GM19239 (cell line): ENCODE measurements at places on chromosomes 1 and 21.

GRCh38 chr1:7378346-7379130, 392.6 kb upstream of the VAMP3 start:
- DNase-seq: no peak

GRCh38 chr1:212686591-212686990, 13.0 kb downstream of the BATF3 start:
- DNase-seq: no peak

- DNase-seq: no peak
Measured at GRCh38 chr21:16195538-16195910, 465.7 kb downstream of the USP25 start.

DNA sequence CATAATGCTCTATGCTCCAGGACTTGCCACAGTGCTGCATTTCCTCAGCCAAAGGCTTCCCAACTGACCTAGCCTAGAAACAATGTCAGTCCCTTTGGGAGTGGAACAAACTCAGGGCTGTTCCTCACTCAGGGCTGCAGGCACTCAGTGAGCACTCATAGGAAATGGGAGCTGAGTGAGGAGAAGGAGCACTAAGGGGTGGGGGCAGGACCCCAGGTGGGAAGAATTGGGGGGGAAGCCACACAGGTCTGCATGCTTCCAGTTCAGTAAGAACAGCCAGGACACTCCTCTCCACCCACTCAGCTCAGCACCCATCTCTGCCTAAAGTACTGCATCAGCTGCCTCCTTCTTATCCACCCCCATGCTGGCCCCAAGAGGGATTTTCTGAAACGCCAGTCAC, 7.3 kb upstream of the SLC5A9 start:
- DNase-seq: no peak

DNA sequence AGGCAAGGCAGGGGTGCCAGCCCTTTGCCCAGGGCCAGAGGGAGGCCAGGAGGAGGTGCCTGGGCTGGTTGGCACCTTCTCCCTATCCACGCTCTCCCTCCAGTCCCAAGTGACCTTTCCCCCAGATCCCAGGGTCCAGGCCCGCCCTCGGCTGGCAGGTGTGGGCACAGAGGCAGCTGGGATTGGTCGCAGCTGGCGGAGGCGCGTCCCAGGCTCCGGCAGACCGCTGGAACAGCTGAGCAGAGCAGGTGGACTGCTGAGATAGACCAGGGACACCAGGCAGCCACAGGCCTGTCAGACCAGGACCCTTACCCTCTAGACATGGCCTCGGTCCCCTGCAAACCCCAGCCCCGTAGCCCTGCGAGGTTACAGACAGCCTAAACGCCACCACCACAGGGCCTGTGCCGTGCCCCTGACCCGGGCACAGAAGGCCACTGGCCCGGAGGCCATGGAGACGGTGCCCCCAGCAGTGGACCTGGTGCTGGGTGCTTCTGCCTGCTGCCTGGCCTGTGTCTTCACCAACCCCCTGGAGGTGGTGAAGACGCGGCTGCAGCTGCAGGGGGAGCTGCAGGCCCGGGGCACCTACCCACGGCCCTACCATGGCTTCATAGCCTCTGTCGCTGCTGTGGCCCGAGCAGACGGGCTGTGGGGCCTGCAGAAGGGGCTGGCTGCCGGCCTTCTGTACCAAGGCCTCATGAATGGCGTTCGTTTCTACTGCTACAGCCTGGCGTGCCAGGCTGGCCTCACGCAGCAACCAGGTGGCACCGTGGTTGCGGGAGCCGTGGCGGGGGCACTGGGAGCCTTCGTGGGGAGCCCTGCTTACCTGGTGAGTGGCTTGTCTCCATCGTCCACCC, at the start of gene SLC25A34:
SLC25A34 (plus strand) TSS at position 221 of the 854 bp plus-strand sequence; CDS start at position 449, 228 bp downstream.
- no peak for DNase-seq

DNA sequence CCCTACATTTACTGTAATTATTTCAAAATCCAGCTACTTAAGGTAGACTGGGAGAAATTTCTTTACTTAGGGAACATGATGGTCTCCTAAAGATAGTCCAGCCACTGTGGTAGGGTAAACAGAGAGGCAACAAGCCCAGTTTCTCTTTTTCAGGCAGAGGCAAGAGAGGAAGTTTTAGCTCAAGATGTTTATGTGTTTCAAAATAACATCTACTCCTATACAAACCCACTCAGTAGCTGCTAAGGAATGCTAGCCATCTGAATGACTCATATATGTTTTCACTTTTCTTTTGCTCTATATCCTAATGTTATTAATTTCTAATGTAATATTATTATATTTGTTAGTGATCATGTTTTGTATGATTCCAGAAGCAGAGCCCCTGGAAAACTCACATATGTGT, 856.6 kb downstream of the PLA2G4A start:
- no peak for DNase-seq

DNA sequence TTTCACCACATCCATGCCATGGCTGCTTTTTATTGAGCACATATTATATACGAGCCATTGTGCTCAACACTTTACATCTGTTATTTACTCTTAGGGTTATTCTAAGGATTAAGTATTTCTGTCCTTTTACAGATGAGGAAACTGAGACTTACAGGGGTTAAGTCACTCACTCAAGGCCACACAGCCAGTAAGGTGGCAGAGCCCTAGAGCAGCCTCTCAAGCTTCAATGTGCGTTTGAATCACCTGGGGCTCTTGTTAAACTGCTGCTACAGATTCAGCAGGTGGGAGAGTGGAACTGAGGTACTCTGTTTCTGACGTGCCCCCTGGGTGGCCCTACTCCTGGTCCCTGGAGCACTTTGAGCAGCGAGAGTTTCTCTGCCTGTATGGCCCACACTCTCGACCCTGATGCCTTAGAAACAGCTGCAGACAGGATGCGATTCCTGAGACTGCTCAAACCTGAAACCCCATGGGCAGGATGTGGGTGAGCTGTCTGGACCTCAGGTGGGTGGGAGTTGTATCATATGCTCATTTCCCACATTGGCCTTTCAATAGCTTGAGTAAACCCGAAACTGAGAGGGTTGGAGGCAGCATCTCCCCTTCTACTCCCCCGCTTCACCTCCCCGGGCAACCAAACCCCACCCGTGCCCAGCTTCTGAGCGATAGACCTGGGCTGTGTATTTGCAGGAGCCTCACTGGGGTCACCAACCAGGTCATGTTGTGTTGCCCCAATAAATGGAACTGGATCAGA, 59.3 kb downstream of the MAN1C1 start:
- peak; percentile 74 for DNase-seq

DNA sequence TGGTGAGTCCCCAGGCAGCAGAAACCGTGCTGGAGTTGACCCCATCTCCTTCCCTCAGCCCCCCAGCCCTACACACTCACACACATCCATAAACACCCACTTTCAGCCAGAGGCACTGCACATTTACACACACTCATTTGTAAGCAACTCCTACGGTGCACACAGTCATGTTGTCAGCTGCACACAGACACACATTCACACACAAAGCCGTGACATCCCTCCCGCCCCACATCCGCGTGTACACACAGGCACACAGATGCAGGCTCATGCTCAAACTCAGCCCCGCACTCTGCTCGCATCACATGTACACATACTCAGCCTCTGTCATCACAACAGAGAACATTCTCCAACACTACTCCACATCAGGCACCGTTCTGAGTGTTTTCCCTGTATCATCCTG, 47.6 kb downstream of the LACTBL1 start:
- no peak for DNase-seq

- no peak for DNase-seq
Measured at GRCh38 chr1:1624443-1625403, 7.2 kb upstream of the MMP23B start.

- no peak for DNase-seq
Measured at GRCh38 chr21:36883532-36884486, 82.7 kb downstream of the HLCS start.

- no peak for DNase-seq
Measured at GRCh38 chr1:82317671-82318070, 516.9 kb downstream of the ADGRL2 start.

DNA sequence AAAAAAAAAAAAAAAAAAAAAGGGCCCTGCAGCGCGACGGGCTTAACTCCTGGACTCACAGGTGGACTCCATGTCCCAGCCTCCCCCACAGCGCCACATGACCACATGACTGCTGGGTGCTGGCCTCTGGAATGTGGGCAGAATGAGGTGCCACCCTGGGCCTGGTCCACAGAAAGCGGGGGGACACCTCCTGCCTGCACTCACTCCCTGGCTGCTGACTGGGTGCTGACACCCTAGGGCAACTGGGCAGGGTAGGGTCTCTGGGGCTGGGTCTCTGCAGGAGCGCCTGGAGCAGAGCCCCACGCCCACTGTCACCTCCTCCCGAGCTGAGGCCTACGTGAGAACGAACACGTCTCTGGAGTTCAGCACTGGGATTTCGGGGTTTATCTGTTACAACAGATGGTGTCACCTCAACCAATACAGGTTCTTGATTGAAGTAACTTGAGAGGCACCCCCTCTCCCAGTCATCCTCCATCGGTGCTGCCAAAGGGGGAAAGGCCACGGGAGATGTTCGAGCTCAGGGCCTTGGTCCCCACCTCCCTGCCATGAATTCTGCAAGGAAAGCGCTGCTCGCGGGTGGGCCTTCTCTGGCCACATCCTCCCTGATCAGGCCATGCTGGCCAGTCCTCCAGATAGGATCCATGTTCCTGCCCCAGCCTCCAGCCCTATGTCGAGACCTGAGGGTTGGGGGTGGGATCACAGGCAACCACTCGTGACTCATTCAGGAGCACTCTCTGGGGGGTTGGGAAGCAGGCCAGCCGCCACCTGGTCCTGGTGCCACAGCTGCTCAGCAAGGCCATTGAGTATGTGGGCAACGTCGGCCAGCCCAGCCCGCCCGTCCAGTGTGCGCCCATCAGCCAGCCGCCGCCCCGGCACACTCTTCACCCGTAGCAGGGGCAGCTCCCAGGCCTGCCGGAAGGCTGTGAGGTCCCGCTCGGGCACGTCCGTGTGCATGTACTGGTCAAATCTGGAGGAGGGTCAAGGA, 5.4 kb downstream of the CPLANE2 start:
- DNase-seq: no peak

- no peak for DNase-seq
Measured at GRCh38 chr1:147509786-147510395, 31.4 kb upstream of the BCL9 start.

DNA sequence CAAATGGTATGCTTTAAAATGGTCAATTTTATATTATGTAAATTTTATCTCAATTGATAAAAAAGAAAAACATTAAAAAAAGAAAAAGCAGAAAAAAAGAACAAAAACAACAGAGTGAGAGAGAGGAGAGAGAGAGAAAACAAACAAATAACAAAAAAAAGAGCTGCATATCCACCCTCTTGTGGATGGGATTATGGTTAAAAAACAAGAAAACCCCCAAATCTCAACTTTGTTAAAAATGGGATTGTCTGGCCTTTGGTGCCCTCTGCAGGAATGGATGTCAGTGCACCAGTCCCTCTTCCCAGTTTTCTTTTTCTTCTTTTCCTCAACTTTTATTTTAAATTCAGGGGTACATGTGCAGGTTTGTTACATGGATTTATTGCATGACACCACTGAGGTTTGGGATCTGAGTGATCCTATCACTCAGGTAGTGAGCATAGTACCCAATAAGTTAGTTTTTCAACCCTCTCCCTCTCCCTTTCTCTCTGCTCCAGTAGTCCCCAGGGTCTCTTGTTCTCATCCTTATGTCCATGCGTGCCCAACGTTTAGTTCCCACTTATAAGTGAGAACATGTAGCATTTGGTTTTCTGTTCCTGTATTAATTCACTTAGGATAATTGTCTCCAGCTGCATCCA, 28.1 kb downstream of the RNF187 start:
- DNase-seq: no peak

DNA sequence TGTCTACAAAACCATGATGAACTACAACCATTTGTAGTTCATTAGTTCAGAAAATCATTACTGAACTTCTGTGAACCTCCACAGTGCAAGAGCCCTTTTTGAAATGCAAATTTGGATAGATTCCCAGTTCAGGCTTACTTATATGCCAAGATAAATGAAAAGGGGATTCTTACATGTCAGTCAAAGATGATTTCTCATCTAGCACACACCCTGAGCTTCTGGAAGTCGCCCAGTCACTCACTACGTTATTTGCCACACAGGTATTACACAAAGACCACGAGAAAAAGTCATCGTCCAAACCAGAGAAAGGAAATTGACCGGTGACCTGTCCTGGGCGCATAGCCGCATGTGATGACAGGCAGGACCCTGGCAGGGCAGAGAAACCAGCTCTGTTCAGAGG, 41.8 kb downstream of the ETS2 start:
- no peak for DNase-seq

DNA sequence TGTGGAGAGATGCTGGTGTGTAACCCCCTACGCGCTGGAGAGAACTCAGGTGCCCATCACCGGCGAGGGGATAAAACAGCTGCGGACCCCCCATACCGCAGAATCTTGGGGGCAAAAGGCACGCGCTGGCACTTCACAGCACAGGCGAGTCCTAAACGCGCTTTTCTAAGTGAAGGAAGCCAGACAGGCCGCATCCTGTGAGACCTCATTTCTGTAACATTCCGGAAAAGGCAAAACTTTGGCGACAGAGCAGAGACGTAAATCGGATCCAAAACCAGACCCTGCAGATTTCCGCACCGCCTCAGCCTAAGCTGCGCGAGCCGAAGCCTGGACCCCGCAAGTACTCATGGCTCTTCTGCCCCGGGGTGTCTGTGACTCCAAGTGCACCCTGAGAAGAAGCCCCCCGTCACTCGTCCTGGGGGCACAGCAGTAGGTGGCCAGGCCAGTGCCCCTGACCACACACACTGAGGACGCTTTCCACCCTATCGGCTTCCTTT, 60.9 kb downstream of the SLX9 start:
- no peak for DNase-seq

DNA sequence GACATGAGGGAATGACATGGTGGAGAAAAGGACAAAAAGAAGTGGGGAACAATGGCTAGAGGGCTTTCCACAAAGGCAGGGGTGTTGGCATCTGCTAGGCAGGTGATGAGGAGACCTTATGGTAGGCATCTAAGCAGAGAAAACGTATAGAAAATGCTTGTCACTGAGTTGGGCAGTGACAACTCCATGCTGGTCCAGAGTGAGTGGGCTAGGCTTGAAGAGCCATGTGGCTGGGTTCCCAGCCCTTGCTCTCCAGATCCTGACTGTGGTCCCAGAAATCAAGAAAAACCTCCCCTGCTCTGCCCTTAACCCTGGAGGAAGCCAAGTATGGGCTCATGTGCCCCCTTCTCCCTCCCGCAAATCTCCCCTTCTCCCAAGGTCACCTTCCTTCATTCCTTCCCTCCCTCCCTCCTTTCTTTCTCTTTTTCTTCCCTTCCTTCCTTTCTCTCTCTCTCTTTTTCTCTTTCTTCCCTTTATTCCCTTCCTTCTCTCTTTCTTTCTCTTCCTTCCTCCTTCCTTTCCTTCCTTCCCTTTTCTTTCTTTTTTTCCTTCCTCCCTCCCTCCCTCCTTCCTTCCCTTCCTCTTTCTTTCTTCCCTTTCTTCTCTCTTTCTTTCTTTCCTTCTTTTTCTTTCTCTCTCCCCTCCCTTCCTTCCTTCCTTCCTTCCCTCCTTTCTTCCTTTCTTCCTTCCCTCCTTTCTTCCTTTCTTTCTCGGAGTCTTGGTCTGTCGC, 102.8 kb downstream of the NAV1 start:
- no peak for DNase-seq

DNA sequence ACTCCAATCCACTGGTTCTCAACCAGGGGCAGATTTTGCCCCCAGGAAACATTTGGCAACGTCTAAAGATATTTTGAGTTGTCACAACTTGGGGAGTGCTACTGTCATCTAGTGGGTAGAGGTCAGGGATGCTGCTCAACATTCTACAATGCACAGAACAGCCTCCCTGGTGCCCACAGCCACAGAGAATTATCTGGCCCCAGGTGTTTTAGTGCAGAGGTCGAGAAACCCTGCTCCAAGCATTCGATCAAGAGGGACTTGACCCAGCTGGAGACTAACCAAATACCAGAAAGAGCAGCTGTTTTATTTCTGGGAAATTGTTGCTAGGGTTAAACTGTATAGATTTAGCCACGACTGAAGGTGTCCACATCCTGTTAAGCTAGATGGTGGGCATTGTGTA, 19.2 kb downstream of the CD247 start:
- DNase-seq: no peak
